ENCODE measurements at places on chromosomes 2 and 18.

- no peak for DNase-seq
Observed at GRCh38 chr2:144099780-144100377, 420.0 kb downstream of the ZEB2 start.

GRCh38 chr2:160210599-160211138, 10.6 kb upstream of the ITGB6 start:
- peak; percentile 84 for DNase-seq

- DNase-seq = no peak
Observed at GRCh38 chr2:144513388-144514101, 6.4 kb downstream of the ZEB2 start.

- DNase-seq = no peak
Observed at GRCh38 chr2:197322724-197323720, 12.4 kb upstream of the ANKRD44 start.

- no peak for DNase-seq
Observed at GRCh38 chr2:71340176-71340575, 8.6 kb downstream of the ZNF638 start.

DNA sequence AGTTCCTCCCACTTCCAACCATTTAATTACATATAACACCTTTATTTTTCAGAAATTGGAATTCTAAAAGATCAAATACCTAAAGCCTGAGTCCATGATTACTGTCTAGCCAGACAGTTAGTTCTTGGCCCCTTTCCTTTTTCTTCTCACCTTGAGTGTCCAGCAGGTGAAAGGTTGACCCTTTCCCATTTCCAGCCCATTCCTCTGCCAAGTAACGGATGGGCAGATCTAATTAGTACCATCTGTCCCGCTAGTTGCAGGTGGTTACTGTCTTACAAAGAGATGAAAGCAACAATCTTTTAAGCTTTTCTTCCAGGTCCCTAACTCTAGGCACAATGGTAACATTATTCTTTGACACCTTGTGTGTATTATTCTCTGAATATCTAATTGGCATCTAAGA, 506.7 kb downstream of the ARHGAP15 start:
- no peak for DNase-seq

- DNase-seq = no peak
Observed at GRCh38 chr18:3667255-3668137, 217.5 kb downstream of the TGIF1 start.

- DNase-seq = no peak
Observed at GRCh38 chr2:218125095-218125494, 733 bp upstream of the CXCR2 start.

DNA sequence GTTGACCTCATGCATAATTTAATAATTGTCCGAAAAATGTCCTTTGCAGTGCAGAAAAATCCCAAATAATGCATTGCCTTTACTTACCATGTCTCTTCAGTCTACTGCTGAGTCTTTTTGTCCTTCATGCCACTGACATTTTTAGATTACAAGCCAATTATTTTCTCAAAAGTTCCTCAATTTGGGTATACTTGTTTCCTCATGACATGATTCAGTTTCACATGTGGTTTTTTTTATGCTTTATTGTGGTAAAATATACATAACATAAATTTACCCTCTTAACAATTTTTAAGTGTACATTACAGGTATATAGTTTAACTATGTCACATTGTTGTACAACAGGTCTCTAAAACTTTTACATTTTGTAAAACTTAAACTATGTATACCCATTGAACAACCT, 81.0 kb downstream of the EPC2 start:
- DNase-seq = no peak

DNA sequence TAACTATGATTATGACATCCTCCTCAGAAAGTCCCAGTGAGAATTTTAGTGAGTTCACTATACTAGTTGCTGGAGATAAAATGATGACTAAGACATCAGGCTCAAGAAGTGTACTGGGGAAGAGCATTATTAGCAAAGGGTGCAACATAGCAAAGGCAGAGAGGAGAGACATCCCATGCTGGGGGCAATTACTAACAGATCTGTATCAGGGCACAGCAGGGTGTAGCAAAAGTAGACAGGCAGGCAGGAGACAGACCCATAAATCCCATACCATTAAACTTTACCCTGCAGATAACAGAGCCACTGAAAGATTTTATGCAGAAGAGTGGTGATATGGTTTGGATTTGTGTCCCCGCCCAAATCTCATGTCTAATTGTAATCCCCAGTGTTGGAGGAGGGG, 161.7 kb downstream of the SP3 start:
- DNase-seq = no peak

DNA sequence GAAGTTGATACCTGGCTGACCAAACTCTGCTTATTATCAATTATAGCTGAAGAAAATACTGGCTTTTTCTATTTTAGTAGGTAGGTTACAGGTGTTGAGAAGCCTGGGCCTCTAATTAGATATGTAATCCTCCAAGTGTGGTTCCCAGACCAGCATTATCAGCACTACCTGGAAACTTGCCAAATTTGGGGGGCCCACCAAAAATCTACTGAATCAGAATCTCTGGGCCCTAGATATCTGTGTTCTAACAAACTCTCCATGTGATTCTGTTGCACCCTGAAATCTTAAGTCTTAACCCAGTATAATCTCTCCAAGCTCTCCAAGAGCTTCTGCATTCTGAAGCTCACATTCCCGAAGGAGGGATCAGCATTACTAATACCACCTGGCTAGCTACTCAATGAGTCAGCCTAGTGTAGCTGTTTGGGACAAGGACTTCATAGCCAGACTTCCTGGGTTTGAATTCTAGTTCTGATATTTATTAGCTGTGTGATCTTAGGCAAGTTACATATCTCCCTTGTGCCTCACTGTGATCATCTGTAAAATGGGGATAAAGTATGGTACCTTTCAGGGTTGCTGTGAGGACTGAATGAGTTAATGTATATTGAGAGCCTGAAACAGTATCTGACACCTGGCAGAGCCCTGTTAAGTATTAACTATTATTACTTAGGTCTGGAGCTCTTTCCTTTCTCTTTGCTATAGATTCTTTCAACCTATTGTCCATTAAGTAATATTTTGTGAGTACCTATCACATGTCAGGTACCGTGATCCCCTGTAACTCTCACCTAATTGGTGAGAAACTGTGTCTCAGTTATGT, 94.1 kb upstream of the CD302 start:
- DNase-seq = no peak

GRCh38 chr2:238418999-238419546, 7.7 kb upstream of the ASB1 start:
- no peak for DNase-seq

- no peak for DNase-seq
Observed at GRCh38 chr2:235086481-235087184, 134.8 kb downstream of the SH3BP4 start.

- peak; percentile 74 for DNase-seq
Observed at GRCh38 chr2:36356990-36357846, 1.6 kb downstream of the CRIM1 start.

DNA sequence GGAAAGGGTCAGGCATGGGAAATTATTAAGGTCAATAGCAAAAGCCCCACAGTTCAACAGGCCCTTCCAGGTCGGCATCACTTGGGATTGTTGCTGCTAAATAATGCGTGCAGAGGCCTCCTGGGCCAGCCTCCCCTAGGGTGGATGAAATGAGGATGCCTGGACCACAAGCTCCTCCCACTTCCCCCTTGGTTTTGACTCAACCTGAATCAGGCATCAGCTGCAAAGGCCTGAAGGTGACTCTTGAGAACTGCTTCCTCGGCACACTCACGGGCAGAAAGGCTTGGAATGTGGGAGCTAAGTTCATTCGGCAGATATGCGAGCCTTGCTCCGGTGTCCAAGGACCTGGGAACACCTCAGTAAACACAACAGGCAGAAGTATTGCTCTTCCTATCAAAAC, 69.3 kb downstream of the MBP start:
- no peak for DNase-seq

DNA sequence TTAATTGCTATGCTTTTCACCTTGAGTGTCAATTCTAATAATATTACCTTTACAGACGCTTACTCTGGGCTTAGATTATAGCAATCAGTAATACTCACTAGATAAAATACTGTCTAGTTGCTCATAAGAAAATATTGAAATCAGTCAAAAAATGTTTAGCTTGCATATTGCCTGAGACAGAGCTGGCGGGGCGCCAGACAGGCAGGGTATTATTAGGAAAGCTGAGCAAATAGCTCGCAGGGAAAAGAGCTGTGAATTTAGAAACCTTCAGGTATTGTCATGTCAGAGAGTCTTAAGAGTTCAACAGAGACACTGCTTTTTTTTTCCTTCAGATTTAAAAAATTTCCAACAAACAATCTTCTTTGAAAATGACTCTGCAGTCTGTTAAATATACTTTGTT, 118.4 kb downstream of the MEIS1 start:
- no peak for DNase-seq

DNA sequence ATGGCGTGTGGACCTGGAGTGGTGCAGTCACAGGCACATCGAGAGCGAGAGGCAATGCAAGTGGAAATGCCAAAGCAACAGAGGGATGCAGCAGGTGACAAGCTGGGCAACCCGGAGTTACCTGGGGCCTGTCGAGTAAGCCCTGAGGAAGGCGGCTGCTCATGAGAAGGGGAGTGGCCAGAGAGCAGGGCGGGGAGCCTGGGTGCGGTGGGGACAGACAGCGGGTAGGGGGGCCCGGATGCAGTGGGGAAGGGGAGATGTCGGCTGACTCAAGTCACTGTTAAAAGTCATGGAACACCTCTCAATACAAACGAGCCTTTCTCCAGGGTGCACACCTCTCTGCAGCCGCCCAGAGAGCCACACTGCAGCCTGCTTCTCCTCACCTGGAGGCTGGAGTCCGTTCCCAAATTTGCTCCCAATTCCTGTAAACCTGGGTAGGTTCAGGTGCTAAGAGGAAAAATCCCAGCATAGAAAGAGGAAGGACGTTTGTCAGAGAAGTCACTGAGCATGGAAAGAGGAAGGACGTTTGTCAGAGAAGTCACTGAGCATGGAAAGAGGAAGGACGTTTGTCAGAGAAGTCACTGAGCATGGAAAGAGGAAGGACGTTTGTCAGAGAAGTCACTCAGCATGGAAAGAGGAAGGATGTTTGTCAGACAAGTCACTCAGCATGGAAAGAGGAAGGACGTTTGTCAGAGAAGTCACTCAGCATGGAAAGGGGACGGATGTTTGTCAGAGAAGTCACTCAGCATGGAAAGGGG, 71.7 kb upstream of the TWIST2 start:
- no peak for DNase-seq

- no peak for DNase-seq
Observed at GRCh38 chr2:240468303-240469238, 33.1 kb downstream of the GPC1 start.

GRCh38 chr2:33287507-33288005, 188.9 kb upstream of the RASGRP3 start:
- DNase-seq = no peak
